ENCODE measurements at places on chromosomes 12 and 14.

DNA sequence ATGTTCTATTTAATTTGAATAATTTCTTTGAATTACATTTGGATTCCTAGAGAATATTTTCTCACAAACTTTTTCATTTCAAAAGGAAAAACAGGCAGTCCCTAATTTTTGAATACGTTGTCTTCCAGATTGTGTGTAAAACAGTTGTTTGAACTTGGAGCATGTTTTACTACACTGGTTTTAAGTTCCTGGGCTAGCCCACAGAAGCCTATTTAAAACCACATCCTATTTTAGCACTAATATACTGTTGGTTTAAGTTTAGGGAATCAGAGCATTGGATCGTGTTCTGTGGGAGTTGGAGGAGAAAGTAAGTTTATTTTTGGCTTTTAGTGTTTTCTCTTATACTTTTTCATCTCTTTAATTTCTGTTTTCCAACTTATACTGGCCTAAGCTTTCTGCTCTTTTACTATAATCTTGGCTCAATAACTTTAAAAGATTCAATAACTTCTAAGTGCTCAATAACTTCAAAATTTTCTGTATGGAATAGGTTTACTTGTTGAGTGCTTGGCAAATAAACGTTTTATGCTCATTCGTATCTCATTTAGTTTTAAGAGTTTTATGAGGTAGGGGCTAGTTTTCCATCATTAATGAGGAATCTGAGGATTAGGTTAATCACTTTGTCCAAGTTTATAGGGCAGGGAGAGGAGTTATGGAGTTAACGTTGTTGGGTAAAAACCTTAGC, 14.9 kb downstream of the LEMD3 start:
- no peak for DNase-seq

DNA sequence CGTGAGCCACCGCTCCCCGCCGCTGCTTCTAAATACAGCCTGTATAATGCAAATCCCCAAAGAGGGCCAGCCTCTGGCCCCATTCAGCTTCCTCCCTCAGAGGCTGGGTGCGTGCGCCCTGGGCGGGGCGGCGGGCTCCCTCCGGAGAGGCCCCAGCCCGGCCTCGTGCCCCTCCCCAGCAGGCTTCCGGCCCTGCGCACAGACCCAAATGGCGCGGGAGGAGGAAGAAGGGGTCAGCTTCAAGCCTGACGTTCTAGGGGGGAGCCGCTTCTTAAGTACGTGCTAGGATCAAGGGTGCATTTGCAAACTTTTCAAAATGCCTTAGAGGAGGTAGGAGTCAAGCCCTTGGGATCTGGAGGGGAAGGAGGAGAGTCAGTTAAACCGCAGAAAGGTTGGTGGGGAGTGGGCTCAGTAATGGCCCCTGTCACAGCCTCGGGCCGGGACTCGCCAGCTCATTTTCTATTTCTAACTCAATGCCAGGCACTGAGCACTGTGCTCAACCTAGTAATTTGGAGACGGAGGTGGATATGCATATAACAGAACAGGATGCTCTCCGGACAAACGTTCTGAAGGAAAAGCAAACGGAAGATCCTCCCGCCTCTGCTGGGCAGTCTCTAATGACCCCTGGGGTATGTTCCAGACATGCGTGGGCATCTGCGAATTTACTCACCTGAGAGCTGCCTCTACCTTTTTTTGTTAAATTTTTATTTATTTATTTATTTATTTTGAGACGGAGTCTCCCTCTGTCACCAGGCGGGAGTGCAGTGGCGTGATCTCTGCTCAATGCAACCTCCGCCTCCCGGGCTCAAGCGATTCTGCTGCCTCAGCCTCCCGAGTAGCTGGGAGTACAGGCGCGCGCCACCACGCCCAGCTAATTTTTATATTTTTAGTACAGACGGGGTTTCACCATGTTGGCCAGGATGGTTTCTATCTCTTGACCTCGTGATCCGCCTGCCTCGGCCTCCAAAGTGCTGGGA, 32.3 kb downstream of the NINJ2 start:
- DNase-seq: no peak

GRCh38 chr14:104385531-104386101, 193.9 kb upstream of the C14orf180 start:
- DNase-seq: no peak

DNA sequence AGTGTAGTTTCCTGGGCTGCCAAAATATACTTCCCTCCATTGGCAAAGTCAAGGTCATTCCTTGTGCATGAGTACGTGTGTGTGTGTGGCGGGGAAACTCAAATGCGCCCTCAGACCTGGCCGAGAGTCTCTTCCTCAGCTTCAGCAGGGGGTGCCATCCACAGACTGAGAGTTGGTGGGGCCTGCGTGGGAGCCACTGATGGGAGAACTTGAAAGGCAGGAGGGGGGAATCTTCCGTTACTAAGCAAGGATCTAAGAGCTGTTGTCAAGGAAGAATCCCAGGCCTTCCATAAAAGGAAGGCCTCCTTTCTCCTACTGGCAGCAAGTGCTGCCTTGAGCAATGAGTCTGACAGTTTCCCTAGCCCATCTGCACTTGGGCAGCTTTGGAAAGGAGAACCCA, 274.9 kb downstream of the EMP1 start:
- no peak for DNase-seq

DNA sequence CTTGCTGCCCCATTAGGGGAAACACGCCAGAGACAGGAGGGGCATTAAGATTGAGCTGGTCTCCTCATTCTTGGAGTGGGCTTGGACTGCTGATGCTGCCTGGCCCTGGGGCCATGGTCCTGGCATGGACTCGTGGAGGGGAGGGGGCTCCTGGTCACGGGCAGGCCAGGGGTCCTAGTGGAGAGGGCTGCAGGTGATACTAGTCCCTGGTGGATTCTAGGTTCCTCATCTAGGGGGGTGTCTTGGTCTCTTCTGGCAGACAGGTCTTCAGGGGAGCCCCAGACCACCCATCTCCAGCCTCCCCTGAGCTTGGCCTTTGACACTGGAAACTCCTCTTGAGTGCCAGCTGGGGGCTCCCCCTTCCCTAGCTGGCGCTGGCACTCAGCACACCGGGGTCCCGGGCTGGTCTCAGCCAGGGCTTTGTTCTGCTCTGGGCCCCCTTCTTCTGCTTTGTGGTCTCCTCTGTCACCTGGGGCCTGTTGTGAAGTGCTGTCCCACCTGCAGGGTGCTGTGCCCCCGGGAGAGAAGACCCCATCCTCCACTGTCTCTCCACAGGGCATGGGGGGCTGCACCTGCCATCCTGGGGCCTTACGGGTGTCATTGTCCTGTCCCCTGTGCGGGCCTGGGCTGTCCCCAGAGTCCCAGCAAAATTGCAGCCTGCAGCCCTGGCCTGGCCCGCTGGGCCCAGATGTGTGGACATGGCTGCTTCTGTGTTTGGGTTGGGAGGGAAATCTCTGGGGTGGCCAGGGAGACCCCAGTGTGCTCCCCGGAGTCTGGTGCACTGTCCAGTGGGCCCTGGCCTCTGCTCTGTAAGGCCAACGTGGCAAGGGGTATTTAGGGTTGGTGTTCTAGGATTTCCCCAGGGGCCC, 2.3 kb downstream of the KIF26A start:
- no peak for DNase-seq

DNA sequence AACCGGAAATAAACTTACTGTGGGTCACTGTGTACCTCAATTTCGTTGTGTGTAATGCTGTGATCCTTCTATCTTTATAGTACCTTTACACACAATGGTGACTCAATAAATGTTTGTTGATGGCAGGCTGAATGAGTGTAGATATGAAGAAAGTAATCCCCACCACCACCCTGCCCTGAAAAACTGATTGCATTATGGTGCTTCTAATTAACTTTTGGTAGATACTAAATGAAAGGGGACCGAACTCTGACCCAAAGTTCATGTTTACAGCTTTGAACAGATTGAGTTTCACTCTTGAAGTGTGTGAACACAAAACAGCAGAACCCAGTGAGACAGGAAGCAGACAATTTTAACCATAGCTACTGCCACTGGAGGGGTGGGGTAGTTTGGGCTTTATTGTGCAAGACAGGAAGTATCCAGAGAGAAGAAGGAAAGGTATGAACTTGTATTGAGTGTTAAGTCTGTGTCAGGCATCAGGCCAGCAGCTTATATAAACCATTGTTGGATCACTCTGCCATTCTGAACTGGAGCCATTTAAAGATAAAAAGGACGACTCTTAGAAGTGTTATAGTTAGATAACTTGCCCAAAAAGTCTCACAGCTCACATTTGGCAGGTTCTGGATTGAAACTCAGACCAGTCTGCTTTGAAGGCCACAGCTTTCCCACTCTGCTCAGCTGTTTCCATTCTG, 197.0 kb upstream of the AMIGO2 start:
- no peak for DNase-seq

- DNase-seq: no peak
Measured at GRCh38 chr14:89702073-89702875, 252.3 kb downstream of the EFCAB11 start.

DNA sequence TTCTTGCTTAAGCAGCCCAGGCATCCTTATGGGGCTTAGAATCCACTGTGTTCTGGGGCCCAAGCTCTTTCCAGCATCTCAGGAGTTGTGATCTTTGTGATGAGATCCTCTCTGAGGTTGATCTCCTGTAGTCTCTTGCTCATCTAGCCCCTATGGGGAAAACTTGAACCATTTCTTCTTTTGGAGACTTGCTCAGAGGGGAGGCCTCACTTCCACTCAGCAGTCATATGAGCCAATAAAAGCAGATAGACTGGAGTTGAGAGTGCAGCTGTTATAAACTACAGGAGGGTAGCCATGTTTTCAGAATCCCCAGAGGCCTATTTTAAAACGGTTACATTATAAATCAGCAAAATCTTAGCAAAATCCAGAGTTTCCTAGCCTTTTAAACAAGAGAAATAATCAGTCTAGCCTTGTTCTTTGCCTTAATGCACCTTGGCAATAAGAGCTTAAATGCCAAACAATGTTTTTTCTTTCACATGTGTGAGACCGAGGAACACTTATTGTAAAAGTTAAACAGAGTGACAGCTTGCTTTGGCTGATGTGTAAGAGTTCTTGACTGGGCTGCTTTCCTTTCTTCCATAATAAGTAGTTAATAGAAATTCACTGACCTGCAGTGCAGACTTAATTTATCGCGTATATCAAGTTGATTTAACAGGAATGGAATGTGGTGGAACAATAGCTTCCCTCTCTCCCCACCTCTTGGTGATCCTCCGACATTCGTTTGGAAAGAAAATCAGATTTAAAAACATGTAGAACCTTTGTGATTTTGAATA, 168.3 kb downstream of the NEDD1 start:
- DNase-seq: peak; percentile 65

- no peak for DNase-seq
Measured at GRCh38 chr12:97168804-97169203, 261.7 kb downstream of the NEDD1 start.

DNA sequence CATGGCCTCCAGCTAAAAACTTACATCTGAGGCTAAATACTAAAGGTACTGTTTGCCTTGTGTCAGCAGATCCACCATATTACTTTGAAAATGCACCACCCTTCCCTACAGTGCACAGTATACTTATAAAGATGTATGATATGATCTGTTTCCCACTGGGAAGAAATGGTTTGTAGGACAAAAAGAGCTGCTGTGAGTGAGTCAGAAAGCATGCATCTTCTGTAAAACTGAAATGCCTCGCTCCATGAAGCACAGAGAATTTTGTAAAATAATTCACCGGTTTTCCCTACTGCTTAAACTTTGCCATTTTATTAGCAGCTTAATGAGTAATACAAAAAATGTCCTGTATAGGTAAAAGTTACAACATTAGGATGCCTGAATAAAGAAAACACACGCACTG, 68.8 kb downstream of the MDGA2 start:
- peak; percentile 32 for DNase-seq

GRCh38 chr14:34714320-34715126, at the start of gene CFL2:
Gene CFL2 (minus strand): TSS chr14:34714593. CDS start chr14:34714540, 53 bp downstream.
- DNase-seq: no peak

DNA sequence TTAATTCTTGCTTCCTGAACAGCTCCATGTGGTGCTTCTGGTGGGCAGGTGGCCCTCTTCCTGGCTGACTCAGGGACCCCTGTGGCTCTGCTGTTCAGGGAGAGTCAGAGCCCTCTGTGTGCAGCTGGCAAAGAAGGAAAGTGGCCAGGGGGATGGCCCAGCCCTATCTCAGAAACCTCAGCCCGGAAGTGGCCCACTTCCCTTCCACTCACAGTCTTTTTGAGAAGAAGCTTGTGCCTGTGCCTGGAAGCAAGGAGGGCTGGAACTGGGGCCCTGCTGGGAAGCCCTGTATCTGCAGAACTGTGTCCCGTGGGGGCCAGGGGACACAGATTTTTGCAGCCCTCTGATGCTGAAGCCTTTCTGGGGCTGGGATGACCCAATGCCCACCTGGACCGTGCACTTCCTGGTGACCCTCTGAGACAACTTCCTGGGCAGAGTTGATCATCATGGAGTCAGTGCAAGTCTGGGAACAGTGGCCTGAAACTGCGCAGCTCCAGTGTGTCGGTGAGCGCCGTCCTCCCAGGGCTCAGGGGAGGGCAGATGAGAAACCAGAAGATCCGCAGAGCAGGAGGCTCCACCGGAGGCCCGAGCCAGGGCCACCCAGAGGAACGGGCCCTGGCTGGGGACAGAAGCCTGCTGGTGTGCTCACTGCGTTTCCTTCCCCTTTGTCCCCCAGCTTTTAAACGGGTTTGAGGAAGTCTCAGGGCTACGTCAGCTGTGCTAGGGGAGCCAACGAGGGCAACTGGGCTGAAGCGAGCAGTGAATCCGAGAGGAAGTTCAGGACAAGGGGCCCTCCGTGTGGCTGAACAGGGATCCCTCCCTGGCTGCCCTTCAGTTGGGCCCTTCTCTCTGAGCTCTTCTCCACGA, 217.4 kb upstream of the RTL1 start:
- no peak for DNase-seq

DNA sequence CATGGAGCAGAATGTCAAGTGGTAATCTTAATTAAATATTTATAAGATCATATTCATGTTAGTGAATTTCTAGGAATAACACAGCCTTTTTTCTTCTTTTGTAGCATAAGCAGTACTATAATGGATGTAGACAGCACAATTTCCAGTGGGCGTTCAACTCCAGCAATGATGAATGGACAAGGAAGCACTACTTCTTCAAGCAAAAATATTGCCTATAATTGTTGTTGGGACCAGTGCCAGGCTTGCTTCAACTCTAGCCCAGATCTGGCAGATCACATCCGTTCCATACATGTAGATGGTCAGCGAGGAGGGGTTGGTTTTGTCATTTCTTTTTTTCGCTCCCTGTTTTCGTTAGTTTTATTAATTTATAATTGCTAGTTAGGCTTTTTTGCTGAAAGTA, 23.1 kb downstream of the AEBP2 start:
- DNase-seq: no peak

- no peak for DNase-seq
Measured at GRCh38 chr14:22660654-22661053, 16.5 kb upstream of the OR6J1 start.

DNA sequence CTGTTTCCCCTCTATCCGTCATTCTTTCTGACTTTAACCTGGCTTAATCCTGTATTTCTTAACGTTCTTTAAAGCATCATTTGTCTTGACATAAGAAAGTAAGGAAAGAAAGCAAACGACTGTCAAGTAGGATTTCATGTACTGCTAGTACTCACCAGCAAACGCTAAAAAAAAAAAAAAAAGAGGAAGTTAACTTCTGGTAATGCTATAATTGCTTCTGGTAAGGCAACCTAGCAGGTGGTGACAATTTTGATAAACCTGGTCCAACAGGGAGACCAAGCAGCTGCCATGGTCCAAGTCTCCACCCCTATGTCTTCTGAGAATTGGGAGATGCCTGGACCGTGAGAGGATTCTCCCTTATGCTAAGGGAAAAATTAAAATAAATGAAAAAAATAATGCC, 306.6 kb downstream of the DAD1 start:
- DNase-seq: no peak

GRCh38 chr14:71472356-71473340, 459.6 kb upstream of the RGS6 start:
- DNase-seq: no peak
